Osteoblast (primary cell): ENCODE measurements at places on chromosomes 7 and 10.

- peak; percentile 45 for DNase-seq
Measured at GRCh38 chr7:101728128-101728527, 89.3 kb upstream of the CUX1 start.

DNA sequence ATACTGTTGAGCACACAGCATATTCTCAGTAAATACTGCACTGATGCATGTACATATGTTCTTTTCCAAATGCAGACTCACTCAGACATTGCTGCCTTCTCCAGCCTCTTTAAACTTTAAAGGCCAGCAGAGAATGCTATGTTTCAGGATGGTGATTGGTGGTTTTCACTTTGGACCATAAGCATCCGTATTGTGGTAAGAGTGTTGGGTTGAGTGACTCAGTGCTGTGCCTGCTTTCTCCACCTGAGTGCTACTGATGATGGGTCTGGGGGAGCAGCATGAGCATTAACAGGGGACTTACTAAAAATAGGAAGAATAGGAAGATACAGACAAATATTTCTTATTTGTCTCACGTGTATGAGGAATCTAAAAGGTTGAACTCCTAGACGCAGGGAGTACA lies 56.3 kb upstream of the ZNF92 start:
- DNase-seq = no peak

GRCh38 chr7:70776627-70777101 lies 355.3 kb upstream of the GALNT17 start:
- no peak for DNase-seq

- DNase-seq = no peak
Measured at GRCh38 chr7:105779856-105780780, 96.3 kb downstream of the ATXN7L1 start.
